ENCODE measurements at places on chromosomes 1 and 21.
A peak's percentile ranks its signal among the peaks of the same experiment; 100 is the strongest.

DNA sequence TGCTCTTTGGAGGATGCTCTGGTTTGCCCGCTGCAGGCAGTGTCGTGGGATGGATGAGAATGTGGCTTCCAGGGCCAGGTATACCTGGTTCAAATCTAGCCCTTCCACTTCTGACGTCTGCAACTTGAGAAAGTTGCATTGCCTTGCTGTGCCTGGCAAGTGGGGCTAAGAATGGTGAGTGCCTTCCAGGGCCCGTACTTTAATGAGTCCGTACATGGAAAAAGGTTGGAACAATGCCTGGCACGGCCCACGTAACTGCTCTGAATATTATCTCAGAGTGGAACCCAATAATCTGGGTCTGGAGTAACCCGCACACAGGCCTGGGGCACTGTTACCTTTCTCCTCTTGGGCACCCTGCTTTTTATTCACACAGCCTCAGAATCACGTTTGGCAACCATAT, 146.7 kb upstream of the EDN2 start:
- no peak for DNase-seq

DNA sequence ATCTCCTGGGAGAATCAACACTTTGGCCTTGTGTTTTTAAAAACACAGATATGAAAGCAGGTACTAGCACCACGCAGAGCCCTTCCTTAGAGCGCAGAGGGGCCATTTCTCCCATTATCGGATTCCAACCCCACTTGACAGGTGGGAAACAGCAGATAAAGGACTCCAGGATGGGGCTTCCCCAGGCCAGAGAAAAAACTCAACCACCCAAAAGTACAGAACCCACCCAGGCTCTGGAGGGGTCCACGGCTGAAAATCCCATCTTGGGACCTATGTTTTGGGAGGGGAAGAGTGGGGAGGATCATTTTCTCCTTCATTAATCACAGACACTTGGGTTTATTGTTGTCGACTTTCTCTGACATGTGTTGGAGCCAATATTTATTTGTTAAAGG, 27.1 kb upstream of the COL18A1 start:
- DNase-seq = no peak

DNA sequence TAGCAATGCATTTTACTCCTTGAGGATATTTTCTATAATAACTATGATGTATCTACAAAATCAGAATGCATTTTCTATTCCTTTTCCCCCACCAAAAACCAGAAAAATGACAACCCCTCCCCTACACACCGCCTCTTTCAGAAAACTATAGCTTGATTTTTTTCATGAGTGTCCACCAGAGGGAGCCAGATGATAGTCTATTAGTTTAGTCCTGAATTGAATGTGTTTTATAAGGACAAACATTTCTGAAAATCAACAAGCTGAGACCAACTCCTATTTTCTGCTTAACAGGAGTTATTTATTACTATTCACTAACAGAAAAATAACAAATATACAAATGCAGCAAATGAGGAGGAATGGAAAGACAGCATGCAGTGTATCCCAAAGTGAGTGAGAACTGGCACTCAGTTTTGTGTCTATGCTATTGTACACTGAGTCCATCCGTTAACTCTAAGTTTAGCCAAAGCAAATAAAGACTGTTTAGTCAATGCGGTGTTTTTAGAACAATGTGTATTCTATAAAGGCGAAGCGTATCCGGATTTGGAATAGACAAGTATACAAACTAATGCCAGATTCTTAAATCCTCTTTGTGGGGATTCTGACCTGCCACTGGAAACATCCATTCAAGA, 182.6 kb downstream of the VAV3 start:
- DNase-seq = peak; percentile 42

DNA sequence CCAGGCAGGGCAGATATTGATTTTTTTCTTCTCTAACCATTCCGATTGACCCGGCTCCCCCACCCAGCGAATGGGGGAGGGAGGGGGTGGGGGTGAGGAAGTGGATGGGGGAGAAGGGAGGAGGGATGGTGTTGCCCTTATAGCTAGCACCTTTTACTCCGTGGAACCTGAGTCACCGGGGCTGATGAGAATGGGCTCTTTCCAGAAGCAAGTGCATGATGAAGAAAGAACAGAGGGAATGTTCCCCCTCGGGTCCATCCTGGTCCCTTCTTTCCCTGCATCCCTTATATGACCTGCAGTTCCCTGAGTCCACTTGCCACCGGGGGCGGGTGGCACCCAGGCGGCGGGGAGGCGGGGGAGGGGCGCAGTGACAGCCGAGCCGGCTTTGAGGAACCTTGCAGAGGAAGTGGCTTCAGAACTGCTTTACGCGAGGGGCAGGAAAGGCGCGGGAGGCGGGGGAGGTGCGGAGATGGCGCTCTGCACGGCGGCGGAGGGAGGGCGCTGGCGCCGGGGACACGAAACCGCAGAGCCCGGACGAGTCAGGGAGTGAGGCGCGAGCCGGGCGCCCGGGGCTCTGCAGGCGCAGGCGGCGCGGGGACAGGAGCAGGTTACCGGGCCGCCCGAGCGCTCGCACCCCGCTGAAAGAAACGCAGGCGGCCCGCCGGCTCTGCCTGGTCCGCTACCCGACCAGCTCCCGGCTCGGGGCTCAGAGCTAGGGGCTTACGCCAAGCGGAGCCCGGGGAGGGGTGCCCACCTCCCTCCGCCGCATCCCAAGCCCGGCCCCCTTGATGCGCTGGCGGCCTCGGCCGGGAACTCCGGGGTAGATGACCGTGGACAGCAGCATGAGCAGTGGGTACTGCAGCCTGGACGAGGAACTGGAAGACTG, 49.7 kb downstream of the RASSF5 start:
- peak; percentile 79 for DNase-seq

DNA sequence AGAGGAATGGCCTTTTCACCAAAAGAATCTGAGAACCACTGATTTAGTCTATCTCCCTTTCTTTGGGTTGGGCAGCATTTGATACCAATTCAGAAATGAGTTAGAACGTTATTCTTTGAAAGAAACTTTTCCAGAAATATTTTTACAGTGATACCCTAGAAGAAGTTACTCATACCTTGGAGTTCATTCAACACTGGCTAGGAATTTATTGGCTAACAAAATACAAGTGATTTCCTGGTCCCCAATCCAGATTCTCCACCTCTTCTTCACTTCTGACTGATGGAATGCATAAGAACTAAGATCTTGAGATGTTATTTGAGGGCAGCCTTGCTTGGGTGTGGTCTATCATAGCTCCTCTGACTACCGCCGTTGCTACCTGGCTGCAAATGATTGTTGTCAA, 9.4 kb downstream of the C1orf162 start:
- no peak for DNase-seq

DNA sequence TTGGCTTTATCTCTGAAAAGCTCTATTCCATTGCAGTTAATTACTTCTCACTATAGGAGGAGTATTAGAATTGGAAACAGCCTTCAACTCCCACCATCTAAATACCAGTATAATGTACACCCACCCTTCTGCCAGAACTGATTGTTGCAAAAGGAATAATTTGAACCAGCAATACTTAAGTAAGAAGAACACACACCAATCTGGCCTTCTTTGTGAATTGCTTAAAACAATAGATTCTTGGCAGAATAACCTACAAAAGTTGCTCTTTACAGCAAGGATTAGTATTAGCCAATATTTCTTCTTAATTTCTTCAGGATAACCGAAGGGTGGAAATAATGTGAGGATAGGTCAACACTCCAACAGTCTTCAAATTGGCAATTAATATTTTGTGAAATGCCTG, 54.9 kb upstream of the ADAMTS5 start:
- DNase-seq = no peak
